Karpas-422 (cell line): ENCODE measurements at places on chromosomes 3 and 15. TPM values are rescaled to one million over a fixed set of nuclear protein-coding genes. Genes with fewer than 3 reads are reported as not detected.

DNA sequence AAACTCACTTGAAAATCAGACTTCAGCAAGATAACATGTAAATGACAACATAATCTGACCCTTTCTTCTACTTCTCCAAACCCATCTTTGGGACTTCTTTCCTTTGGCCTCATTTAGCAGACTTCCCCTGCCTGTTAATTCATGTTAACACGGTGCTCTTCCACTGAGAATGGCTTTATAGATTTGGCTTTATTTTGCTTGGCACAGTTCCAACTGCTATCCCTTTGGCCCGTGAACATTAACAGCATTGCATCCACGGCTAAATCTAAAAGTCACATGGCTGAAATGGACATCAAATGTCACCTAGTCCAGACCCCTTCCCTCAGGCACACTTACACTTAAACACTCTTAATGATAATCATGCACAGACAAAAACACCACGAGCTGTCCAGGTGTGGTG lies 3.8 kb downstream of the ZMAT3 start:
- DNase-seq, result no peak

Gene CP
- total RNA-seq, result not detected in 2 replicates

DNA sequence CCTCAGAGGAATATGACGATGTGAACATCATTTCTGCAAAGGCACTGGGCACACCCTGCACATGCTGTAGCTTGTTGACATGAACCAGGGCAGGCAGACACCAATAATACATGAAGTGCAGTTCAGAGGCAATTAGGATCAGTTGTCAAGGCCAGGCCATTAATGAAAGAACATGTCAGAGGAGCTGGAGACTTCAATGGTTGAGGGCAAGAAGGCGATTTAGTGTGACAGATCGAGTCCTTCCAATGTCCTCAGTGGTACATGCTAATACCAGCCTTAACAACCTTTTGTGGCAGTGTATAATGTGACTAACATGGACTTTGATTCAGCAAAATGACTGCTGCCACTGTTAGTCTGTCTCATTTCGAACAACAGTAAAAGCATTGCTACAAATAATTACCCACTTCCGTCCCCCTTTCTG lies 205.2 kb upstream of the NANOGP8 start:
- DNase-seq, result no peak

- DNase-seq, result peak; percentile 95
Observed at GRCh38 chr15:31262901-31263671, 63.5 kb upstream of the KLF13 start.

Gene CSPG4
- total RNA-seq, result 0.11 TPM in 1 of 2 replicates, not detected in the other

GRCh38 chr15:68526784-68527183 lies 52.0 kb upstream of the CORO2B start:
- DNase-seq, result peak; percentile 44

DNA sequence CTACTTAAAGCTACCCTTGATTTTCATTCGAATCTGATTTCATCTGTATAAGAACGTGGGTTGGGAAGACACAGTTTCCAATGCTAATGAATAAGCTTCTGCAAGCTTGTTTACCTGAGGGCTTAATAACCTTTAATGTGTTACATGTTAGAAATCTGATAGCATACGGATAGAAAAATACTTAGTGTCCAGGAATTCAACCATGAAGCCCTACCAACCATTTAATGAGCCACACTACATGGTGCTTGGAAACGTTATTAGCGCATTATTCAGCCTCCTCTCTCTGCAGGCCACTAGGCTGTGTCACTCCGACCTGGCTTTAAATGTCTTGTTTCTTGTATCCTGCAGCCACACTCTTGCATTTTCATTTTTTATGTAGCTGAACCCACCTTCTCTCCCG lies 1.6 kb downstream of the FAM81A start:
- DNase-seq, result no peak

GRCh38 chr3:9241956-9242355 lies 7.5 kb downstream of the SRGAP3 start:
- peak; percentile 28 for DNase-seq

Gene LHFPL4
- total RNA-seq, result not detected in 2 replicates
